Type B pancreatic cell (in vitro differentiated cells): ENCODE measurements at places on chromosomes 4 and X. TPM values are rescaled to one million over a fixed set of nuclear protein-coding genes. Genes with fewer than 3 reads are reported as not detected.

The GLRA2 gene
- 0.38 and 1.6 TPM in 2 replicates for total RNA-seq

The NCAPG gene
- 11.8 and 46.0 TPM in 2 replicates for total RNA-seq

The PRSS48 gene
- total RNA-seq: not detected in 2 replicates

The CSAG2 gene
- 0.40 TPM in 1 of 2 replicates, not detected in the other for total RNA-seq

The EGF gene
- 25.5 and 65.1 TPM in 2 replicates for total RNA-seq

GRCh38 chr4:123977641-123978081, 581.1 kb downstream of the SPRY1 start:
- no peak for DNase-seq
- peaks cover 28% of the 10 kb centered on the region for H3K4me1 ChIP-seq
- H3K27ac ChIP-seq: no peak overlapping the region
- H3K4me3 ChIP-seq: no peak overlapping the region
- H3K27me3 ChIP-seq: no peaks in the 10 kb centered on the region

GRCh38 chr4:20253735-20254409, 2.2 kb downstream of the SLIT2 start:
- H3K4me1 ChIP-seq: peaks cover 34% of the 10 kb centered on the region
- peak; percentile 71 for DNase-seq
- H3K27me3 ChIP-seq: peaks cover 69% of the 10 kb centered on the region
- no peak overlapping the region for H3K27ac ChIP-seq
- peak overlapping the region; percentile 99 for H3K4me3 ChIP-seq

DNA sequence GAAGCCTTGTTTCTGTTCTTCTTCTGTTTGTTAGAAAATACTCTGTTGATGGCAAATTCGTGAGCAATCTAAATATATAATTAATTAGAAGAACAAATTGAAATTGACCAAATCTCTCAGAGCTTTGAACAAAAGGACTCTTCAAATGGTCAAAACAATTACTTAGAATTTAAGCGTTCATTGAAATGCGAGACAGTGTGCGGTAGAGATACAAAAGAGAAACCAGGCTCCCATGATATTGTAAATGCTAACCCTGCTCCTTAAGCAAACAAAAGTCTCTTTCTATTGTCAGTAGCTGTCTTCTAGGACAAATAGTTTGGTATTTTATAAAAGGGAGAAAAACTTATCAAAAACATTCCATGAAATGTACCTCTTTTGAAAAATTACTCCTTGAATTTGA, 453.4 kb upstream of the MAGEB2 start:
- DNase-seq: no peak
- no peaks in the 10 kb centered on the region for H3K36me3 ChIP-seq
- no peak overlapping the region for H3K27ac ChIP-seq
- peaks cover 3% of the 10 kb centered on the region for H3K4me1 ChIP-seq
- no peaks in the 10 kb centered on the region for H3K27me3 ChIP-seq

DNA sequence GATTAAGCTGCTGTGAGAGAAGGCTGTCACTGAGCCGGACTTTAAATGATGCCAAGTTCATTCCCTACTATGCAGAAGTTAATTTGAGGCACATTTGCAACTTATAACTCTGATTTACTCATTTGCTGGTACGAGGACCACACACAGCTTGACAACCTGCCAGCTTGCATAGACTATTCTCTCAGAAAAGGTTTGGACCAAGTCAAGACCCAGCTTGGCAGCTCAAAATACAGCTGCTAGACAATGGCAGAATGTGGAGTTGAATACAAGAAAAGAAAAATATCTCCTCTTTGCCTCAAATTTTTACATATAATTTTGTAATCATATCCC, 338.9 kb downstream of the DHX15 start:
- no peak overlapping the region for H3K4me3 ChIP-seq
- DNase-seq: no peak
- H3K4me1 ChIP-seq: peaks cover 47% of the 10 kb centered on the region
- no peaks in the 10 kb centered on the region for H3K36me3 ChIP-seq

DNA sequence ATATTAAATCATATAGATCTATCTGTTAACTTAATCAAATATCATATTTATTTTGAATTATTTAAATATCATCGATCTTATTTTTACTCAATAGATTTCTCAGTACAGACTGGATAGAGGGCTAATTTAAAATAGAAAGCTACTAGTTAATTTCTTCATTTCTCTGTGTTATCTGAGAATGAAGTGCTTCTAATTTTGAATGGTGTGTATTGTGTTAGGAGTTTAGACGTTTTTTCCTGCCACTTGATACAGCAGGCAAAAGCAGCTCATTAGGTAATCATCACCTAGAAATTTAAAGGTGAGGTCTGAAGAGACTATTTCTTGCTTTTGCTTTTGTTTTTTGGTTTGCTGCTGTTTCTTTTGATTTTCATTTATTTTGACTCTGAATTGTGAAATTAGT, 948.8 kb upstream of the TENM3 start:
- no peak for DNase-seq
- H3K27ac ChIP-seq: no peak overlapping the region
- peaks cover 6% of the 10 kb centered on the region for H3K4me1 ChIP-seq
- no peaks in the 10 kb centered on the region for H3K36me3 ChIP-seq
- no peak overlapping the region for H3K4me3 ChIP-seq

DNA sequence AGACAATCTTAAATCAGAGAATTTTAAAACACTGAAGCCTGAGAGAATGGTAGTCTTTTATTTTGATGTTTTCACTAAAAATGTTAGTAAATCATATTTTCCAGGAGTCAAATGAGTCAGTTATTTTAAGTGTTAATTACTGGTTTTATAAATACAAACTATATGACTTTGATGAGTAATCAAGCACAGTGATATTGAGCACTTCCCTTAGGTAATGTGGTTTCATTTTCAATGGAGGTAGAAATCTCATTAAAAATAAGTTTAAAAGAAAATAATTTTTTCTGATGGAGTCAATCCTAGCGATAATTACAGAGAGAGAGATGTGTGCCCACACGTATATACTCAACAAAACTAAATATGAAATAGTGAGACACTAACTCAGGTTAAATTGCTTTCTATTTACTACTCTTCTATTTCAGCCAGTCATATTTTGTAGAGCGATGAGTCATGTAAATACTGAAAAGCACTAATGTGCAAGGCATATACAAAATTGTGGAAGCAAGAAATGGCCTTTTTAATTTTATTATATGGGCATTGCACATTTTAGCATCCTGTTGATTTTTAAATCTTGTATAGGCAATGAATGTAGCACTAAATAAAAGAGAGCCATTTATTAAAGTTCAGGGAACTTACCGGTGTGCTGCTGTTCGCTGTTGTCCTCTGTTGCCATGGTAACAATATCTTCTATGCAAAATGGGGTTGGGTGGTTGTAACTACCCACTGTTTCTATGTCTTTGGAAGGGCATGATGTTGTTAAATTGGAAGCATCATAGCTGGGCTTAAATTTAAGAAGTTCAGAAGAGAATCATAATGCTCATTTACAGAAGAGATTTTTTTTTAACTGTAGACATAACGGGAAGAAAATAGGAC, 513.7 kb downstream of the TLL1 start:
- no peak for DNase-seq
- no peaks in the 10 kb centered on the region for H3K27me3 ChIP-seq
- H3K4me3 ChIP-seq: no peak overlapping the region
- no peaks in the 10 kb centered on the region for H3K36me3 ChIP-seq

DNA sequence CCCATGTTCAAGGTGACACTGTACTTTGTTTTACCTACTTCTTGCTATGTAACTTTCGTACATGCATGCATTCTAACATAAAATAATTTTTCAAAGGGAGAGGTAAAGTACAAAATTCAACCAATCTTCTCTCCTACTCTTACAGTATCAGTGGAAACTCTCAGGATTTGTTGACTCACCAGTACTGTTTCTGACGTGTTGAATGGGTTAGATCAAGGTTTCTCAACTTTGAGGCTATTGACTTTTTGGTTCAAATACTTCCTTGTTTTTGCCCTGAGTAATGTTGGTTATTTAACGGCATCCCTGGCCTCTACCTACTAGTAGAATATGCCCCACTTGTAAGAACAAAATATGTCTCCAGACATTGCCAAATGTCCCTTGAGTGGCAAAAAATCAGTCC, 94.6 kb upstream of the SMAD1 start:
- no peaks in the 10 kb centered on the region for H3K36me3 ChIP-seq
- H3K27me3 ChIP-seq: no peaks in the 10 kb centered on the region
- no peak for DNase-seq
- no peak overlapping the region for H3K27ac ChIP-seq

DNA sequence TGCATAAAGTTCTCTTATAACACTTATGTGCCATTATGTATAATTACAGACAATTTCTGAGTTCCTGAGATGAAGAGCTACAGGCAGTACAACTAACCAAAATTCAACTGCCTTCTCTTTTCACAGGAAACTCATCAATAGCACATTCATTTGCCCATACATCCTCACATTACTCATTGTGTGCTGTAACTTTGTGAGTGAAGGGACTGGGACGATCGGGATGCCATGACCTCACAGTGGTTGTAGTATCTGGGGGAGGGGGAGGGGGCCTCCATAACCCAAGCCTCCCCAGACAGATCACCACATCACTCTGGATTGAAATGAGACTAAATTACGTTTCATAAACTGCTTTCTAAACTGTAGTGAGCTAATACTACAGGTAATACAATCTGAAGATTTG, 60.7 kb downstream of the ABCG2 start:
- H3K4me1 ChIP-seq: no peaks in the 10 kb centered on the region
- peak overlapping the region; percentile 72 for H3K27ac ChIP-seq
- no peak for DNase-seq
- H3K36me3 ChIP-seq: no peaks in the 10 kb centered on the region
- no peaks in the 10 kb centered on the region for H3K27me3 ChIP-seq
- H3K4me3 ChIP-seq: no peak overlapping the region

DNA sequence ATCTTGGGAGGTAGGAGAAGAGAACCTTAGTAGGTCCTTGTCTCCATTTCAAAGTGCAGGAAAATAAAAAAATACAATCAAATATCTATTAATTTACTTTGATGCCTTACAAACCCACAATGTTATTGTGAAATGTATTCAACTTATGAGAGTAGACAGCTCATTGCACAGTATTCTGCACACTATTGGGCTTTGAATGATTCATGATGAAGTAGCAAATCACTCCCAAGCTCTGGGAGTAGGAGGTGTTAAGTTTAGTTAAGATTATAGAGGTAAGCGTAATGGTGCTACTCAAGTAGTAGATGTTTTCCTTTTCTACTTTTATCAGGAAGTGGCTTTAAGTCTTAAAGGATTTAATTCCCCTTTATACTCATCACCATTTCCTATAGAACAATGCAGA, 32.8 kb upstream of the TMPRSS11A start:
- no peak overlapping the region for H3K27ac ChIP-seq
- no peaks in the 10 kb centered on the region for H3K27me3 ChIP-seq
- H3K4me1 ChIP-seq: no peaks in the 10 kb centered on the region
- H3K4me3 ChIP-seq: no peak overlapping the region
- DNase-seq: no peak
- H3K36me3 ChIP-seq: no peaks in the 10 kb centered on the region

- DNase-seq: no peak
- no peaks in the 10 kb centered on the region for H3K36me3 ChIP-seq
- H3K27me3 ChIP-seq: no peaks in the 10 kb centered on the region
- no peak overlapping the region for H3K4me3 ChIP-seq
Measured at GRCh38 chr4:74640111-74640903, 154.0 kb downstream of the BTC start.

- no peak for DNase-seq
- no peak overlapping the region for H3K27ac ChIP-seq
- no peak overlapping the region for H3K4me3 ChIP-seq
- H3K4me1 ChIP-seq: peaks cover 25% of the 10 kb centered on the region
- no peaks in the 10 kb centered on the region for H3K27me3 ChIP-seq
- no peaks in the 10 kb centered on the region for H3K36me3 ChIP-seq
Measured at GRCh38 chr4:95061220-95061619, 303.5 kb downstream of the BMPR1B start.

GRCh38 chrX:21305799-21306336, 68.3 kb upstream of the CNKSR2 start:
- no peak overlapping the region for H3K4me3 ChIP-seq
- no peak overlapping the region for H3K27ac ChIP-seq
- no peaks in the 10 kb centered on the region for H3K27me3 ChIP-seq
- no peak for DNase-seq
- no peaks in the 10 kb centered on the region for H3K4me1 ChIP-seq

GRCh38 chrX:134512566-134512965, 52.6 kb downstream of the HPRT1 start:
- H3K36me3 ChIP-seq: no peaks in the 10 kb centered on the region
- no peak overlapping the region for H3K4me3 ChIP-seq
- H3K27ac ChIP-seq: no peak overlapping the region
- H3K27me3 ChIP-seq: no peaks in the 10 kb centered on the region

DNA sequence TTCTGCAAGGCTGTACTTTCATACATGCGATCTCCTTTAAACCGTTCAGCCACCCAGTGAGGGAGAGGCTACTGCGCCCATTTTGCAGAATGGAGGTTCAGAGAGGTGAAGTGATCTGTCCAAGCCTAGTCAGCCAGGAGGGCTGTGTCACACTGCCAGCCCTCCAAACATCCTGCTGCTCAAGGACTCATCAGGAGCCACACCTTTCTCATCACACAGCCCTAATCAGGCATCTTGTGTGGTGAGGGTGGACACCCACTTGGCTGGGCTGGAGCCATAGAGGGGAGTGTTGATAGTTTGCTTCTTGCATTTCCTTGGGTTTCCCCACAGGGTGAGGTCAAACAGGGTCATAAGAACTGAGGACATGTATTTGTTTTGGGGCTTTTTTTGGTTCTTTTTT, 5.4 kb upstream of the CXCR3 start:
- no peaks in the 10 kb centered on the region for H3K36me3 ChIP-seq
- H3K27me3 ChIP-seq: no peaks in the 10 kb centered on the region
- DNase-seq: no peak
- H3K27ac ChIP-seq: no peak overlapping the region
- peaks cover 3% of the 10 kb centered on the region for H3K4me1 ChIP-seq

DNA sequence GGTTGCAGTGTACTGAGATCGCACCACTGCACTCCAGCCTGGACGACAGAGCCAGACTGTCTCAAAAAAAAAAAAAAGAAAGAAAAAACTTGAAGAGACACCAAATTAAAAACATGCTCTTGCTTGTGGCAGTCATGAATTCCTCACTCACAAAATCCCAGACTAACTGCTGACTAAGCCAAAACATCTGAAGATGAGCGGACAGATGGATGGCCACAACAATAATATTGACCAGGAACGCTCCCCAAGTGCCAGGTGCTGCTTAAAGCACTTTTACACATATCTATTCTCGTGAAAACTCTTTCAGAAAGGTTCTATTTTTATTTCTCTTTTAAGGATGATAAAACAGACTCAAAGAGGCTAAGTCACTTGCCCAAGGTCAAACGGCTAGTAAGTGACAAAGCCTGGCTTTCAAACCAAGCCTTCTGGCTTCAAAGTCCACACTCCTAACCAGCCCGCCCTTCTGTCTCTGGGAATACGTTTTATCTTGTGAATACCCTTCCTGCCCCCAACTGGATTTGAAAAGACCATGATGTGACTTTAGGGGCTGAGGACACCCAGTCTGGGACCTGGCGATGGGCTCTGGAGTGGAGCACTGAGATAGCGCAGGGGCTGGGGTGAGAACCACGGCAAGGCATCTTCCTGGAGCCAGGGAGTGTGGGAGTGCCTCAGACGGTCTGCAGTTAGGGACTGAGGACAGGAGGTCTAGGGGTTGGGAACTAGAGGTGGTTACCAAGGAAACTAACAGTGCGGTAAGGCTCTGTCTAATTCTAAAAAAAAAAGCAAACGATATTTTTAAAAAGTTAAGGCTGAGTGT, 9.5 kb upstream of the CXCR3 start:
- no peaks in the 10 kb centered on the region for H3K27me3 ChIP-seq
- no peak for DNase-seq
- H3K36me3 ChIP-seq: no peaks in the 10 kb centered on the region
- peaks cover under 1% of the 10 kb centered on the region for H3K4me1 ChIP-seq

GRCh38 chr4:169124661-169125060, 114.6 kb upstream of the CBR4 start:
- H3K36me3 ChIP-seq: peaks cover 43% of the 10 kb centered on the region
- no peak overlapping the region for H3K4me3 ChIP-seq
- H3K4me1 ChIP-seq: peaks cover 34% of the 10 kb centered on the region
- H3K27ac ChIP-seq: no peak overlapping the region
- DNase-seq: no peak
